ENCODE measurements at places on chromosomes 16 and 17. TPM values are rescaled to one million over a fixed set of nuclear protein-coding genes. Genes with fewer than 3 reads are reported as not detected.

- H3K27me3 ChIP-seq: peaks cover 8% of the 10 kb centered on the region
- peak; percentile 55 for DNase-seq
- no peaks in the 10 kb centered on the region for H3K36me3 ChIP-seq
- peaks cover 22% of the 10 kb centered on the region for H3K4me1 ChIP-seq
- H3K27ac ChIP-seq: no peak within 1 kb of the TSS
- H3K4me3 ChIP-seq: no peak within 1 kb of the TSS
These were observed at the start of gene HAS3 for GRCh38 chr16:69105501-69106361. Gene HAS3 (plus strand): TSS chr16:69105653. CDS start chr16:69109396, 3,743 bp downstream.

DNA sequence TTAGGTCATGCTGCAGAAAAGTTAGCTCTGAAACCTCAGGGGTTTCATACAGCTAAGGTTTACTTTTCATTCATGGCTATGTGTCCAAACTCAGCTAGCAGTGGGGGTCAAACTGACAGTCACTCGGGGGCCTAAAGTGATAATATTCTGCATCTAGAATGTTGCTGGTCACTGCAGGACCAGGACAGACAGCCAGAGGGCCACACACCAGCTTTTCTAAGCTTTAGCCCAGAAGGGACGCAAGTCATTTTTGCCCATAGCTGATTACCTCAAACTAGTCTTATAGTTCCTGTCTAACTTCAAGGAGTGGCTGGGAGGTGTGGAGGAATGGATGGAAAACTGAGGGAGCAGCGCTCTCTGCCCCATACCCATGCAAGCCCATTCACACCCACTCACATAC, 163.0 kb upstream of the NLRP1 start:
- H3K4me3 ChIP-seq: no peak overlapping the region
- no peak overlapping the region for H3K27ac ChIP-seq
- H3K27me3 ChIP-seq: no peaks in the 10 kb centered on the region
- no peak for DNase-seq

- peak overlapping the region; percentile 68 for H3K27ac ChIP-seq
- no peaks in the 10 kb centered on the region for H3K36me3 ChIP-seq
- peaks cover 21% of the 10 kb centered on the region for H3K4me1 ChIP-seq
- H3K27me3 ChIP-seq: no peaks in the 10 kb centered on the region
- peak overlapping the region; percentile 77 for H3K4me3 ChIP-seq
- DNase-seq: no peak
These were observed 555 bp downstream of the HDAC5 start for GRCh38 chr17:44122816-44123355.

Gene C17orf67
- total RNA-seq: not detected

Gene SHISA9
- 0.09 TPM for total RNA-seq

DNA sequence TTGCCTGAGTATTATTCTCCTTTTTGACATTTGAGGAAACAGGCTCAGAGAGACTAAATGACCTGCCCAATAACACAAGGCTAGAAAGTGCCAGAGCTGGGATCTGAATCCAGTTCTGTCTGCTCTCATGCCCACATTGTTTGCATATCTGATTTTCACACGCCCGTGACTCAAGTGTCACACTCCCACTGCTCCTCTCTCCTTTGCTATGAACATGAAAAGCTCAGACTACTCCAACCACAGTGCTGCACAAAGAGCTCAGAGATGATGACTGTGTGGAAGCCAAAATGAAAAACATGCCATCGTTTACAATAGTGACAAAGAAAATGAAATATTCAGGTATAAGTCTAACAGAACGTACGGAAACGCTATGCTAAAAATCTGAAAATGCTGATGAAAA, 107.9 kb downstream of the SMG6 start:
- H3K4me1 ChIP-seq: peaks cover 4% of the 10 kb centered on the region
- H3K36me3 ChIP-seq: no peaks in the 10 kb centered on the region

DNA sequence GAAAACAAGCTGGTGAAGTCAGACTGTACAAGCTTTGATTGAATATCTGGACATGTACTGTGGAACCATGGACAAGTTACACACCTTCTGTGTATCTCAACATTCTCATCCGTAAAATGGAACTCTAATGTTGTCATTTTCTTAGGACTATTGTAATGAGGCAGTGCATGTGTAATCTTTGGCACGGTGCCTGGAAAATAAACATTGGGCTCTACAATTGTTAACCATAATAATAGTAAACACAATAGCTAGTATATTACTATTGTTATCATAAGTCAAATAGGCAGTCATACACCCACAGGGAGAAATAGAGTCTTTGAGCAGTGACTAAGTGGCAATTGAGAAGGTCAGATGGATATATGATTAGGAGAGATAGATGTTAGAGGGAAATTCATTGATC, 39.8 kb upstream of the ANKFN1 start:
- no peaks in the 10 kb centered on the region for H3K27me3 ChIP-seq
- H3K27ac ChIP-seq: no peak overlapping the region
- DNase-seq: no peak
- H3K4me3 ChIP-seq: no peak overlapping the region
- H3K36me3 ChIP-seq: no peaks in the 10 kb centered on the region
- H3K4me1 ChIP-seq: no peaks in the 10 kb centered on the region

GRCh38 chr17:47423406-47424295, 99.9 kb downstream of the EFCAB13 start:
- no peaks in the 10 kb centered on the region for H3K36me3 ChIP-seq
- no peak overlapping the region for H3K27ac ChIP-seq
- H3K4me3 ChIP-seq: peak overlapping the region; percentile 62

DNA sequence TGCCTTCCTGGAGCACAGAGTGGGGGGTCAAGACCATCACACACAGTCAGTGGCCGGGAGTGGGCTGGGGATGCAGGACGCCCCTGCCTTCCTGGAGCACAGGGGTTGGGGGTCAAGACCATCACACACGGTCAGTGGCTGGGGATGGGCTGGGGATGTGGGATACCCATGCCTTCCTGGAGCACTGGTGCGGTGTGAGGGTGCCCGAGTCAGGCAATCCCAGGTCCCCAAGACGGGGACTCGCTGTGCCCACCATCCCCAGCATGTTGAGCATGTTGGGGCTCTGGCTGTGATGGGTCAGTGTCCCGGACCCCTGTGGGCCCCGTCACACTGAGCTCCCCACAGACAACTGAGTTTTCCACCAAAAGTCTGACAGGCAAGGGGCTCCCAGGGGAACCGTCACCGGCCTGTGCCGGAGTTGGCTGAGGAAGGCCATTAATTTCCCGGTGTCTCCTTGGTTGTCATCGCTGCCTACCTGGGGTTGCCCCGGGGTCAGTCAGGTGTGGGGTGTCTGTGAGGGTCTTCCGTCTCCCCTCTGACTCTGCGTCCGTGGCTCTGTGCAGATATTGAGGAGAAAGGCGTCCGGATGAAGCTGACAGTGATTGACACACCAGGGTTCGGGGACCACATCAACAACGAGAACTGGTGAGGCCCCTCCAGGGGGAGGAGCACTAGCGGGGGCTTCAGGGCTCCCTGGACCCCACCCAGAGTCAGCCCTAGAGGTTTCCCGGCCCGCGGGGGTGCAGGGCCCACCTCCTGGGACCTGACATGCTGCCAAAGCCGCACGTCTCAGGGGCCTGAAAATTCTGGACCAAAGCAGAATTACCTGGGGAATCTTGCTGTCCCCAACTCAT, 347.1 kb downstream of the SEC14L1 start:
- H3K27ac ChIP-seq: no peak overlapping the region
- no peaks in the 10 kb centered on the region for H3K4me1 ChIP-seq
- no peak overlapping the region for H3K4me3 ChIP-seq
- no peaks in the 10 kb centered on the region for H3K27me3 ChIP-seq
- peaks cover 71% of the 10 kb centered on the region for H3K36me3 ChIP-seq

GRCh38 chr16:85536073-85536410, 77.1 kb upstream of the GSE1 start:
- peak overlapping the region; percentile 18 for H3K27ac ChIP-seq
- H3K27me3 ChIP-seq: no peaks in the 10 kb centered on the region
- H3K36me3 ChIP-seq: no peaks in the 10 kb centered on the region
- no peak overlapping the region for H3K4me3 ChIP-seq
- DNase-seq: no peak

Gene WFDC1
- total RNA-seq: 74.0 TPM

- DNase-seq: no peak
- no peak overlapping the region for H3K27ac ChIP-seq
- no peaks in the 10 kb centered on the region for H3K36me3 ChIP-seq
- peaks cover 14% of the 10 kb centered on the region for H3K4me1 ChIP-seq
These were observed 594 bp upstream of the ABCA6 start for GRCh38 chr17:69142175-69142802.

GRCh38 chr16:6407596-6407995, 925.0 kb upstream of the RBFOX1 start:
- DNase-seq: no peak
- H3K27ac ChIP-seq: no peak overlapping the region
- no peaks in the 10 kb centered on the region for H3K36me3 ChIP-seq
- no peaks in the 10 kb centered on the region for H3K4me1 ChIP-seq
- no peak overlapping the region for H3K4me3 ChIP-seq

Gene C17orf50
- total RNA-seq: not detected

DNA sequence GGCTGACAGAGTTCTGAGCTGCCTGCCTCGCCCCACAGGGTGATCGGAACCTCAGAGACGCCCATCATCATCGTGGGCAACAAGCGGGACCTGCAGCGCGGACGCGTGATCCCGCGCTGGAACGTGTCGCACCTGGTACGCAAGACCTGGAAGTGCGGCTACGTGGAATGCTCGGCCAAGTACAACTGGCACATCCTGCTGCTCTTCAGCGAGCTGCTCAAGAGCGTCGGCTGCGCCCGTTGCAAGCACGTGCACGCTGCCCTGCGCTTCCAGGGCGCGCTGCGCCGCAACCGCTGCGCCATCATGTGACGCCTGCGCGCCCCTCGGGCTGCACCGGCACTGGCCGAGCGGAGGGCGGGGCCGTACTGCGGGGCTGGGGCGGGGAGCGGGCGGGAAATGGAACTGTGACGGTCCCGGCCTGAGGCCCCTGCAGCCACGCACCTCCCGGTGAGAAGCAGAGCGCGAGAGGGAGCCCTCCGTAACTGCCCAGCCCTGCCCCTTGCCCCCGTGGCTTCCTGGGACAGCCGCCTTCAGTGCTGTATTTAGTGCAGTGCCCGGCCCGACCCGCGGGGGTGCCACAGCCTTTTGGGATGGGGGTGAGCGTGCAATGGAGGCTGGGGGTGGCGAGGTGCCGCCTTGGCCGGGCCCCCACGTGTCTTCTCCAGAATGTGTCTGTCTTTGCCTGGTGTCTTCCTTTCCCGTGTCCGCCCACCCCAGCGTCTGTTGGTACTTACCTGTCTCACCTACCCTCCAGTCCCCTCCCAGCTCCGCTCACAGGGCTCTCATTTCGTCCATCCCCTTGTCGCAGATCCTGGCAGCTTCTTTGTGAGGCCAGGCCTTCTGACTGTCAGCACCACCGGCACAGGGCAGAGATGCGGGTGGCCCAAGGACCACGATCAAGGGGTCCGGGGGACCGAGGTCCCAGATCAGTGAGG, 9.8 kb downstream of the RASL10B start:
- H3K27me3 ChIP-seq: peaks cover 21% of the 10 kb centered on the region
- no peaks in the 10 kb centered on the region for H3K36me3 ChIP-seq
- no peak overlapping the region for H3K27ac ChIP-seq
- no peaks in the 10 kb centered on the region for H3K4me1 ChIP-seq
- no peak overlapping the region for H3K4me3 ChIP-seq

All from adrenal gland (tissue), 19 donors.